AG10803 (cell line): ENCODE measurements at places on chromosomes 16 and 17.

DNA sequence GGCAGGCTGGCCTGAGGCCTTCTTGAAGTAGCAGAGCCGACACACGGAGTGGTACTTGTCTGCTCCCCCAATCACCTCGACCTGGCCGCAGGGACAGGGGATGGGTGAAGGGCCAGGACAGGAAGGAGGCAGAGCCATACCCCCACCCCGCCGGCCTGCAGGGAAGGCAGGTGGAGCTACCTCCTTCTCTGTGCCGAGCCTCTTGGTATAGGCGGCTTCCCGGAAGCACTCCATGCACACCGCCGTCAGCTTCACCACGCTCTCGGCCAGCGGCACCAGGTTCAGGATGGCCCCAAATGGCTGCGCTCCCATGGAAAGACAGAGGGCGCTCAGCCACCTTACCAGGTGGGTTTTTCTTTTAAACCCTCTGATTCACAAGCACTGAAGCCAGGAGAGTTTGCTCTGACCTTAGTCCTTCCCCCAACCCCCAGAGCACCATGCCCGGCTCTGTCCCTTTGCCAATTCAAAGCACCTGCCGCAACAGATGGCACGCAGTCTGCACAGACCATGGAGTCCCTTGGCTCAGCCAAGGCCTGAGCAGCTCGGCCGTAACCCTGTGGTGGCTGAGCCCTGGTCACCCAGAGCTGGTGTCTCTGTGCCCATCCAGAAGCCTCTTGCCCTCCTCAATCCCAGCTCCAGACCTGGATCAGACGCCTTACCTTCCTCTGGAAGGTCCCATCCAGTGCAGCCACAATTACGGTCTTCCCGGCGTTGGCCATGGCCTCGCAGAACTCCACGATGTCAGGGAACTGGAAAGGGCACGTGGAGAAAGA, 6.7 kb downstream of the SYNGR2 start:
- no peak for DNase-seq

- no peak for DNase-seq
Measured at GRCh38 chr17:8466873-8467272, 31.2 kb downstream of the NDEL1 start.

DNA sequence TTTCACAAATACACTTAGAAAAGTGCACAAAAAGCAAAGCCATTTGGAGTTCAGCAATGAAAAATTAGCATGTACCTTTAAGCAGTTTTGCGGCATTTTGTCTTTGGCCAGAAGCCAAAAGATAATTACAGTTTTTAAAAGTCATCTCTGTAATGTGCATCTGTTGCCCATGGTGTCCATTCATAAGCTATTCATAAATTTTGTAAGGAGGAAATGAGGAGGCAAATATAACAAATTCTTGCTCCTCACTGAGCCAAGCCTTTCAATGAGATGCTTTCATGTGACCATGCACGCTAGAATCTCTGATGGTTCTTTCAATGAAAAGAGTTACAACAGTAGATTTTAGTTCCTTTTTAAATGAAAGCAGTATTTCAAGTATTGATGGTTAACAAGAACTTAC, 247.1 kb upstream of the MON1B start:
- DNase-seq, result no peak

DNA sequence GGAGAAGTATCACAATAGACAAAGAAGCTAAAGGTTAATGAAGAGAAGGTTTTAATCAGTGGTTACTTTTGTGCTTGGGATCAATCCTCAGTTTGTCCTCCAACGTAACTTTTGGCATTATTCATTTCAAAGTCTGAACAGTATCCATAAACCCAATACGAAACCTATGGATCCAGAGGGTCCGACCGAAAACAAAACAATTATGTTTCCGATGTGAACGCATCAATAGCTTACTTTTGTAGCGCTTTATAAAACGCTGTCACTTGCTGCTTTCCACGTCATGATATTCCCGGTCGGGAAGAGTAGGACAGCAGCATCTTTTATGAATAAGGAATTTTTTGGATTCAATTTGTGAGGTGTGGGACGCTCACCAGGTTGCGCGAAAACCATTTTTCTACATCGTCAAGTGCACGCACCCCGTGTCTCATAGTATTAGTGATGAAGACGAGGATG, 383.8 kb downstream of the ZFHX3 start:
- DNase-seq, result no peak

DNA sequence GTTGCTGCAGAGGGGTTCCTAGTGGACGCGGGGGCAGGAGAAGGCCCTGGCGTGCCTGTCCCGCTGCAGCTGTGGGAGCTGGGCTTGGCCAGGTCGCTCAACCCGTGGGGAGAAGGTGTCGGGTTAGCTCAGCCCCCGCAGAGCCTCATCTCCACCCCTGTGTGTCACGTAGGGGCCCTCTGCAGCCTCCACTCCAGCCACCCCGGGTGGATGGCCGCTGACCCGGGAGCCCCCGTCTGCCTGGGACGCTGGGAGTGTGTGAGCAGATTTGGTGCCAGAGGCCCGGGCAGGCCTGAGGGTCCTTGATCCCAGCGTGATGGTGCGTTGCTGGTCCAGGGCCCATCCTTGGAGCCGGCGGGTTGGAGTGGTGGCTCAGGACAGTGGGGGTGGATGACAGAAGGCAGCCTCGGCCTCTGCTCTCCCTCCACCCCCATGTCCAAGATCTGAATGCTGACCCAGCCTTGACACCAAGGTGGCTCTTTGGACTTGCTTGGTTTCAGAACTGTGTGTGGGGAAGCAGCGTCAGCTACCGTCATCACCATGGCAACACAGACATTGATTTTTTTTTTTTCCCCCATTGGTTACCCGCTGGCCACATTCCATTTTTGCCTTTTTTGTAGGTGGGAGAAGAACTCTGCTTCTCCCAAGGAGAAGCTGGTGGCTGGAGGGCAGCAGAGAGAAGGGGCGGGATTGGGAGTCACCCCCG, 35.7 kb downstream of the BAIAP2 start:
- DNase-seq, result no peak

DNA sequence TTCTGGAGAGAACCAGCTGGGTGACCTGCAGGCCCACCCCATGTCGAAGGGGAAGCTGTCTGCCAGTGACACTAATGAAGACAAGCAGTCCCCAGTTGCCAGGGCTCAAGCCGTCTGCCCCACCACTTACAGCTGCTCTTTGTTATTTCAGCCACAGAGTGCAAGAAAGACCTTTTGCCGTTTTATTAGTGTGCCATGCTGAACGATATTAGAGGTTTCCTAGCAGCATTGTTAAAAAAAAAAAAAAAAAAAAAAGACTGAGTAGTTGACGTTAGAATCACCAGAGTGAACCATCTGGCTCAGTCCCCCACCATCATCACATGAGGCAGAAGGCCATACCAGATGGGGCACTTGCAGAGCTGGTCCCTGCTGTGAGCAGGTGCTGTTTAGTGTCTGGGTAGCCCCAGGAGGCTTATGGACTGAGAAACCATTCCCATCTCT, 26.5 kb upstream of the SLC39A11 start:
- DNase-seq, result no peak

- DNase-seq, result no peak
Measured at GRCh38 chr16:28923231-28923587, 1.8 kb downstream of the RABEP2 start.

DNA sequence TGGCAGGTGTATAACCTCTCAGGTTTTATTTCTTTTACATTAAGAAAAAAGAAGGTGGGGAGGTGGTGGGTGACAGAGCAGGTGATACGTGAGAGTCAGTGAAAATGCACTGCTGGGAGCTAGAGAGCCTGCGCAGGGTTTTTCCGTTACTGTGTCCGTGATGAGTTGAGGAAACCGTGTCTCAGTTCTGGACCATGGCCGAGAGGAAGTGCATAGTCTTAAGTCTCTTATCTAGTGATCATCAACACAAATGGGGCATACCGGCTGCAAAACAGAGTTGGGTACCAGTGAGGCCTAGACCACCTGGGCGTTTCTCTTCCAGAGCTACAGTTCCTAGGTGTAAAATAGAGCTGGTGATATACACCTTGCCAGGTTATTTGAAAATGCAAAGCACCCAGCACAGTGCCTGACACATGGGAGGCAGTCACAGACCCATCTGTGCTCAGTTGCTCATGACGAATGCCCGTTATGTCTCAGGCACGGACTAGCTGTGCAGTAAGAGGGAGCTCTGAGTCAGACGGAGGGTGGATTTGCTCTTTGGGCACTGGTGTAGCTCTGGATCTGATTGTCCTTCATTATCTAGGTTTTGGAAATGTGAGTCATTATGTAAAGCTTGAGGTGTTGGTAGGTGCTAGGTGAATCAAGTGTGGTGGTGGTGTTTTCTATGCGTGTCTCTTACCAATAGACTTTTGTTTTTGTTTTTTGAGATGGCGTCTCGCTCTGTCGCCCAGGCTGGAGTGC, 60.9 kb downstream of the RPTOR start:
- DNase-seq, result no peak

DNA sequence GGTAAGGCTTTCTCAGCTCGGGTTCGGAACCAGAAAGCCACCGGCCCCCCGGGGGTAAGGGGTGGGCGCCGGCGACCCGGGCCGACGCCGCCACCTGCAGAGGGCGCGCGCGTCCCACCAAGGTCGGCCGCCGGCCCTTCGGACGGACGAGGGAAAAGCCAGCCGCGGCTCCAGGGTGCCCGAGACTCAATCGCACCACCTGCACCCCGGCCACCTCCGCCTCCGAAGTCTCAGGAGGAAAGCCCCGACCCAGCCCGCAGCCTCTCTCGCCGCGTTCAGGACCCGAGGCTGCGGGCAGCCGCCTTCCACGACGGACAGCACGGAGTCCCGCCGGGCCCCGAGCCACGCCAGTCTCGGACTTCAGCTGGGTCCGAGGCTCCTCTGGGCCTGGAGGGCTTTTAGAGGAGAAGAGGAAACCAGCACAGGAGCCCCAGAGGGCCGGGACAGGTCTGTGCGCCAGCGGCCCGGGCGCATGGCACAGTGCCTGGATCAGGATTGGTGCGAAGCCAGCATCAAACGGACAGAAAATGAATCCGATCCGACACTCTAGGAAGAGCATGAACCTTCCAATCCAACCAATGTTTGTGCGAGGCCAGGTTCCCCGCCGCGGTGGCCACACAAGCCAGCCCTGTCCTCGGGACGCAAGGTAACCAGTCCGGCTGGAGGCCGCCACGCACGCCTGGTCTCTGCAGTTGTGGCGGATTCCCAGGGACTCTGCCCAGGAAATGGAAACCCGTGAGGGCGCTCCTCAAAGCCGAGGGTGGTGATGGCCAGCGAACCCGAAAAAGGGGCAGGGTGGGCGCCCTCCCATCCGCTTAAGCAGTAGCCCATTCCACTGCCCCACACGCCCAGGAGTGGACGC, 6.7 kb downstream of the CBX8 start:
- DNase-seq, result no peak

DNA sequence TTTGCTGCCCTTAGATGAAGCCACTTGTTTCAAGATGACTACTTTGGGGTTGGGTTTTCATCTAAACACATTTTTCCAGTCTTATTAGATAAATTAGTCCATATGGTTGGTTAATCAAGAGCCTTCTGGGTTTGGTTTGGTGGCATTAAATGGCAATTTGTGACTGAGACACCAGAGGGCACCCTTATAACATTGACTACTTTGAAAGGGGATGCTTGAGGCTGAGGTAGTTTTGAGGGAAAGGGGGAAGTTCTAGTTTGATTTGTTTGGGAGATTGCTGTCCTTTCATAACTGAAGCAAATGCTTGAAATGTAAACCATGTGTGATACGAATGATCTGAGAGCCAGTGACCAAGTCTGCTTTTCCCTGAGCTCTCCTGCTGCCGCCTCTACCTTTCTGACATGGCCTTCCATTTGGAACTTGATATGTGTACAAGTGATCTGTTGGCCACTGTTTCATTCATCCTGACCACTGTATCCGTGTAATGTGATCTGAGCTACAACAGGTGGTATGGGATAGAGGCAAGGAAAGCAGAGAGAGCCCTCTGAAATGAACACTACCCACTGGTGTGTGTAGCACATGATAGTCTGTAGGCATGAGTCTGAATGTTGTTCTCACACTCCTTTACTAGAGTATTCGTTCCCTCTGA, 5.8 kb upstream of the RARA start:
- DNase-seq, result peak; percentile 91

- DNase-seq, result no peak
Measured at GRCh38 chr17:49746791-49747490, 17.0 kb downstream of the FAM117A start.

- DNase-seq, result no peak
Measured at GRCh38 chr16:73390491-73390890, 342.6 kb upstream of the ZFHX3 start.

DNA sequence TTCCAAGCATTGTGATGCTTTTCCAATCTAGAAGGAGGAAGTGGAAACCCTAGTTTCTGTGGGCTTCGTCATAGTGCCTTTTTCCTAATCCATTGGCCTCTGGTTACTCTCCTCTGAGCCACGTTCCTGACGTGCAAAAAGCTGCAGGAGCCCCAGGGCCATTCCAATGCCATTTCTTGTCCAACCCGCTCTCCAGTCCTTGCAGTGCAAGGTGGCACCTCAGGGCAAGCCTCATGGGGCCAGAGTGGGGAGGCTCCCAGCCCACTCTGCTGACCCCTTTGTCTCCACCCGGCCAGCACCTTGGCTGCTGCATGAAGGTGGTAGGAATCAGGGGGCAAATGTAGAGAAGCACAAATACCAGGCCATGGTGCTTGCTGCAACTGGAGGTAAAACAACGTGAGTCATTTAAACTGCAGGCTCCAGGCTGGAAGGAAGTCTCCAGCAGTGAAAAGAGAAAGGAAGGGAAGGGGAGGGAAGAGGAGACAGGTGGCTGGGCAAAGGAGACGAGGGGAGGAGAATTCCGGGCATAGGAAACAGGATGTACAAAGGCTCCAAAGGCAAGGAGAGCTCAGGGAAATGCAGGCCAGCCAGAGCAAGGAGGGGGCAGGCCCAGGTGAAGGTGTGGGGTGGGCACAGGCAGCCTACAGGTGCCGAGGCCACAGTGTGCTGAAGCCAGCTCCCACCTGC, 168.2 kb upstream of the TNRC6C start:
- no peak for DNase-seq

- DNase-seq, result no peak
Measured at GRCh38 chr16:27508476-27508875, 41.2 kb downstream of the GTF3C1 start.

GRCh38 chr17:79812353-79813258, 15.7 kb upstream of the CBX8 start:
- DNase-seq, result no peak

DNA sequence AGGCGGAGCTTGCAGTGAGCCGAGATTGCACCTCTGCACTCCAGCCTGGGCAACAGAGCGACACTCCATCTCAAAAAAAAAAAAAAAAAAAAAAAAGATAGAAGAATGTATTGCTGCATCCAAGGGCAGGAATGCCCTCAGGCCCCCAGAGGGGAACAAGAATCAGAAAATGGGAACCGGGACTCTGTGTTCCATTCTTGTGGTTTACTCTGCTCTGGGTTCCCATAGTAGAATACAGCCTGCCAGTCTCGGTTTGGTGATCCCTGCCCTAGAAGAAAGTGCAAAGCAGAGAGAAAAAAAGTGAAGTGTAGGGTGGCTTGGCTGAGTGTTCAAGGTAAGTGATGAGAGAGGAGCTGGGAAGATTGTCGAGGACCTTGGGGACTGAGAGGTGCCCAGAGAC, 27.4 kb upstream of the KDM6B start:
- DNase-seq, result no peak

- DNase-seq, result no peak
Measured at GRCh38 chr17:21001111-21001812, 41.5 kb downstream of the USP22 start.

GRCh38 chr16:20409398-20410120, at the start of gene ACSM5:
ACSM5 (plus strand) TSS chr16:20409534; CDS start chr16:20411485, 1,951 bp downstream.
- DNase-seq, result no peak
